ENCODE measurements at places on chromosomes 4 and X.

DNA sequence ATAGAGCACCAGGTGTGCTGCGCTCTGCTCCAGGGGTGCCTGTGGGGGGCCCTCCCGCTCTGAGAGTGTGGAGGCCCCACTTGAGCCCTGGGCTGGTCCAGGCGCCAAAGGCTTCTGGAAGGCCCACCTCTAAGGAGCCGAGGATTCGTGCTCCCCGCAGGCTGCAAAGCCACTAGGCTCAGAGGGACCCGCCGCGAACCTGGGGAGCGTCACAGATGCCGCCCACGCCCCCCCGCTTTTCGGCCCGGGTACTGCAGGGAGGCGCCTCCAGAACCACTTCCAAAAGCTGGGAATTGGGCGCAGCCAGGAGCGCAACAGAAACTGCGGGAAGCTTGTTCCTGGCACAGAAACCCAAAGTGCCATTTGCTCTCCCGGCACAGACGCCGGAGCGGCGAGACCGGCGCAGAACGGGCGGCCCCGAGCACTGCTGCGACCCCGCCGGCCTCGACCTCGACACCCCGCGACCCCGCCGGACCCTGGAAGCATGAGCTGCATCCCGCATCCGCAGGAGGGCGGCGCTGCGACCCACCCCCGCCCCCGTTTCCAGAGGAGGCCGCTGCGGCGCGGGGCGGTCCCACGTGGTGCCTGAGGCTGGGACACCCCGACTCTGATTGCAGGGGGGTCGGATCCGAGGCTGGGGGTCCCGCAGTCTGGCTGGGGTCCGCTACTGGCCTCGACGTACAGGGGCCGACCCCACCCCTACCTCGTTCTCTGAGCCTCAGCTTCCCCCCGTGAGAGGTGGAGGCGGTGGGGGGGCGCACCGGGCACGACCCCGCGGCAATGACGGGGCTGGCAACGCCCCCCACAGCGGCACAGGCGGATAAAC, 30.8 kb downstream of the CPLX1 start:
- DNase-seq: no peak

- DNase-seq: no peak
Measured at GRCh38 chr4:31877429-31877828, 1157.3 kb downstream of the PCDH7 start.

GRCh38 chr4:67678612-67679011, 22.3 kb downstream of the UBA6 start:
- no peak for DNase-seq

- DNase-seq: no peak
Measured at GRCh38 chr4:109877400-109877799, 29.5 kb downstream of the LRIT3 start.

GRCh38 chr4:7002336-7002735, 40.8 kb upstream of the TADA2B start:
- DNase-seq: no peak

DNA sequence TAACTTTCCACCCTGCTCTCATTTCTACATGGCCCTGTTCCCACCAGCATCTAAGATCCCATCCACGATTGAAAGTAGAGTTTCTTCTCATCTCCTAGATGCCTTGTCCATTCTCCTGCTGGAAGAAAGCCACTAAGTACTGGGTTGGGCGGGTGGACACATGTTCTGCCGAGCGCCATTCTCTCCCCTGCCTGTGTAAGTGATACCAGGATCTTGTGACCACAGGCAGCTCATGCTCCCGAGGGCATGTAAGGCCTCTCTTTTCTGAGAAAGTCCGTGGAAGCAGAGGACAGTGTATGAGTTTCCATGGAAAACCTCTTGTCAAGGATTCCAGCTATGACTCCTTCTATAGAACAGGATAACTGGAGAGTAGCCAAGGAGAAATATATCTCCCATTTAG, 3.3 kb upstream of the SLC25A4 start:
- no peak for DNase-seq

- DNase-seq: peak; percentile 41
Measured at GRCh38 chrX:46758163-46758955, 559 bp downstream of the SLC9A7 start.

GRCh38 chr4:19266566-19266965, 985.1 kb upstream of the SLIT2 start:
- no peak for DNase-seq

Data from activated T-cell treated with anti-CD3 and anti-CD28 coated beads, Interleukin-2, amount 50 U/mL, for 48 hours (primary cell).